ENCODE measurements at places on chromosomes 7 and 10. TPM values are rescaled to one million over a fixed set of nuclear protein-coding genes. Genes with fewer than 3 reads are reported as not detected.

DNA sequence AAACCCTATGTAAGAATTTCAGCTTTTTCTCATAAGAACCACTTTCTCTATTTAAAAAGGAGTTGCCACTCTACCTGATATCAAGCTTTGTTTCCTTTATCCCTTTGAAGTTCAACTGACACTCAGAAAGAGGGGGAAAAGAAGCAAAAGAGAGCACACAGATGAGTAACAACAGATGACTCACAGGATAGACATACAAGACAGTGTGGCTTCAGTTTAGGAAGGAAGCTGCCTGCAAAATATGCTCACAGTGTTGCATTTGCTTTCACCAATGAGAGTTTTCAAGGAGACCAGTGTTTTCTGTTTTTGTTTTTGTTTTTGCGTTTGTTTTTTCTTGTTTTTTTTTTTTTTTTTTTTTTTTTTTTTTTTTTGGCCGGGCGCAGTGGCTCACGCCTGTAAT is 1181.6 kb downstream of the DNAJB9 start:
- H3K27me3 ChIP-seq = no peaks in the 10 kb centered on the region
- no peak overlapping the region for H3K27ac ChIP-seq
- no peak overlapping the region for H3K4me3 ChIP-seq

DNA sequence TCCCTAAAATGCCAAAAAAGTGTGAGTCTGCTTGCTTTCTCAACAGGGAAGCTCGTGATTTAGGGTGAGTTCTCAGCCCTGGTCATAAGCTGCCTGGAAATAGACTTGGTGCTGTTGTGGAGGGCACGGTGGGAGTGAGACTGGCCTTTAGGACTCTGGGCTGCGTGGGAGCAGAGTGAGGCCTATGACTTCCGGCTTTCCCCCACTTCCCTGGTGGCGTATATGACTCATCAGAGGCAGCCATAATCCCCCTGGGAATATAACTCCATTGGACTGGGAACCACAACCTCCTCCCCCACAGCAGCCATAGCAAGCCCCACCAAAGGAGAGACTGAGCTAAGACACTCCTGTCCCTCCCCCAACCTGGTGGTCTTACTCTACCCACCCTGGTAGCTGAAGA is 95.0 kb downstream of the PON1 start:
- no peaks in the 10 kb centered on the region for H3K27me3 ChIP-seq
- H3K27ac ChIP-seq = no peak overlapping the region
- peaks cover 4% of the 10 kb centered on the region for H3K36me3 ChIP-seq
- DNase-seq = no peak

GRCh38 chr10:67790534-67791408 is 47.2 kb downstream of the DNAJC12 start:
- no peak for DNase-seq
- H3K27me3 ChIP-seq = no peaks in the 10 kb centered on the region
- H3K27ac ChIP-seq = no peak overlapping the region
- H3K4me1 ChIP-seq = no peaks in the 10 kb centered on the region

DNA sequence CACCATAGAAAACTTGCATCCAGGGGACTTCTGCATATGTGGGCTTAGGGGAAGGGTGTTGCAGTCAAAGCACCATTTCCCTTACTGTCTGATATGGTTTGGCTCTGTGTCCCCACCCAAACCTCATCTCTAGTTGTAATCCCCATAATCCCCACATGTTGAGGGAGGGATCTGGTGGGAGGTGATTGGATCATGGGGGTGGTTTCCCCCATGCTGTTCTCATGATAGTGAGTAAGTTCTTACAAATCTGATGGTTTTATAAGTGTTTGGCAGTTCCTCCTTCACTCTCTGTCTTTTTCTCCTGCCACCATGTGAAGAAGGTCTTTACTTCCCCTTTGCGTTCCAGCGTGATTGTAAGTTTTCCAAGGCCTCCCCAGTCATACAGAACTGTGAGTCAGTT is 177.4 kb downstream of the ADK start:
- H3K27me3 ChIP-seq = no peaks in the 10 kb centered on the region
- no peaks in the 10 kb centered on the region for H3K4me1 ChIP-seq
- no peak for DNase-seq

DNA sequence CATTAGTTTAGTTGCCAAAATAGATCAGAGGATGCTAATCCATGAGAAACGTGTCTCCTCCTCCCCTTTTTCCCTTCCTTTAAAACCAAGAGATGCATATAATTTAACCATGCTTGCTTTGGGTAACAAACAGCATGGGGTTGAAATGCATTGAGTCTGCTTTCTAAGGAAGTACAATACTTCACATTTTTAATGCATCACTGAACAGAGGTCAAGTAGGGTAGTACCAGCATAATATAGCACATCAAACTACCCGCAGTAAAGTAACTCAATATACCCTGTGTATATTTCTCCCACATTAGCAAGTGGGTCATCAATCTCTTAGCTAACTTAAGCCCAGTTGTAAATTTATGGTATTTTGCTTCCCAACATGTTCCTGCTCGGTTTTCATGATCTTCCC is 239.3 kb upstream of the SEMA3C start:
- H3K27ac ChIP-seq = no peak overlapping the region
- no peaks in the 10 kb centered on the region for H3K27me3 ChIP-seq
- DNase-seq = no peak

IFIT3 gene
- total RNA-seq = 6.5 TPM

IGFBP1 gene
- 1.6 TPM for total RNA-seq

GRCh38 chr10:4736183-4736582 is 89.8 kb upstream of the AKR1E2 start:
- no peaks in the 10 kb centered on the region for H3K36me3 ChIP-seq
- H3K27ac ChIP-seq = no peak overlapping the region

RNF148 gene
- total RNA-seq = not detected

CDC14C gene
- not detected for total RNA-seq

GRCh38 chr10:8043569-8044306 is 10.8 kb upstream of the GATA3 start:
- no peaks in the 10 kb centered on the region for H3K36me3 ChIP-seq
- DNase-seq = no peak
- H3K27ac ChIP-seq = no peak overlapping the region
- H3K4me1 ChIP-seq = no peaks in the 10 kb centered on the region
- peaks cover 71% of the 10 kb centered on the region for H3K27me3 ChIP-seq

CDK13 gene
- total RNA-seq = 34.7 TPM

ZNF735 gene
- total RNA-seq = not detected

- H3K4me1 ChIP-seq = no peaks in the 10 kb centered on the region
- no peak overlapping the region for H3K4me3 ChIP-seq
- no peaks in the 10 kb centered on the region for H3K27me3 ChIP-seq
- H3K27ac ChIP-seq = no peak overlapping the region
- DNase-seq = no peak
- H3K36me3 ChIP-seq = no peaks in the 10 kb centered on the region
Observed at GRCh38 chr7:24127930-24128329, 156.1 kb upstream of the NPY start.

ACTL6B gene
- total RNA-seq = not detected

All from right atrium auricular region (tissue), 2 donors.